ENCODE measurements at places on chromosomes 5 and 9.

- no peak for DNase-seq
Measured at GRCh38 chr5:139368613-139369012, 14.5 kb downstream of the SLC23A1 start.

GRCh38 chr9:136769710-136770191 lies 5.4 kb upstream of the LCN15 start:
- no peak for DNase-seq

DNA sequence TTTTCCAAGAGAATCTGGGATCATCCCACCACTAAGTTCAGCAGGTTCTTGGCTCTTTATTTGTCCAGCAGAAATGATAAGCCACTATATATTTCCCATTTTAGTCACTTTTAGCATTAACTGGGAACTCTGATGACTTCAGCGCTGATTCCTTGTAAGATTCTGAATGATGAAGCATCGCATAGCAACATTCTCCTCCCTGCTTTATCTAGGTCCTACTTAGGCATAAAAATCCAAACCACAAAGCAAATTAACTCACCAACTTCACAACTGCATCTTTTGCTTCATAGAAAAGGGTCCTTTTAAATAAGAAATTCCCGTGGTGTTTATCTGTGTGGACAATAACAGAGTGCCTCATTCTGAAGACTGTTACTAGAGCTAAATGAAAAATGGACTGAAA lies 203.9 kb downstream of the SAXO1 start:
- no peak for DNase-seq

GRCh38 chr9:1083325-1083913 lies 33.3 kb downstream of the DMRT2 start:
- DNase-seq, result no peak

DNA sequence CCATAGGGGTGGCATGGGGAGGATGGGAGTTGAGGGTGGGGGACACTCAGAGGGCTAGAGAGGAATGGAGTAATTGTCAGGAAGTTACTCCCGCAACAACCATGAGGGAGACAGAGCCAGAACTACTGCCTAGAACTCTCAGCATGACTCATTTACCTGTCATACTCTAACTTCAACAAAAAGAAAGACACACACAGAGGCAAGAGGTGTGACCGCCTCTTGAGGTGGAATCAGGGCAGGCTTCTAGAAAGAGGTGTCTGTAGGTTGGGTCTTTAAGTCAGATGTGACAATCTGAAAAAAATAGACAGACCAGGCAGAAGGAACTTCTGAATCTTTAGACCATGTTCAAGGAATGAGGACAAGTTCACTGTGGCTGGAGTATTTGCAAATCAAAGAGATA lies 73.4 kb downstream of the GABBR2 start:
- no peak for DNase-seq

- no peak for DNase-seq
Measured at GRCh38 chr5:179209359-179210150, 135.7 kb downstream of the ADAMTS2 start.

DNA sequence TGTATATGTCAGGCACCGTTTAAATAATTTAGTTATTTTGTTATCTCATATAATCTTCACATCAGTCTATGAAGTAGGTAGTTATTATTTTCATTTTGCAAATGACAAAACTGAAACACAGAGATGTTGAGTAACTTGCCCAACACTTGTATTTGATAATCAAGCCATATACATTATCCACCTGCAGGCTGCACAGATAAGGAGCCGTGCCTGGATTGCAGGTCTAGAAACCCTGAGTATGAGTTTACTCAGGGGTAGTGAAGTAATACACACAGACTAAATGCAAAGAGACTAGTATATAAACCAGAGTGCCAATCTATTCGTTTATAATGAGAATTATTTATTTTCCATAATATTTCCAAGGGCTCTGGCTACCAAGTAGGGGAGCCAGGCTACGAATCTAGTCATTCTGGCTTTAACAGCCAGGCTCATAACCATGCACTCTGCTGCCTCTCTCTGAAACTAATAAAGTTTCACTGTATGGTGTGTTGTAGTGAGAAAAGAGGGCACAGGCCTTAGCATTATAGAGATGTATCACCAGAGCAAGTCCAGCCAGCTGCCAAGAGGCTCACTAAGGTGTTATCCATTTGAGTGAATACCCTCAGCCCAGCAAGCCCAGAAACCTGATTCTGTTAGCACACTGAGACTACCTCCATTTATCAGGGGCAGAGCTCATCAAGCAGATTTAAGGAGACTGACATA lies 4.5 kb downstream of the HEMGN start:
- DNase-seq, result no peak

DNA sequence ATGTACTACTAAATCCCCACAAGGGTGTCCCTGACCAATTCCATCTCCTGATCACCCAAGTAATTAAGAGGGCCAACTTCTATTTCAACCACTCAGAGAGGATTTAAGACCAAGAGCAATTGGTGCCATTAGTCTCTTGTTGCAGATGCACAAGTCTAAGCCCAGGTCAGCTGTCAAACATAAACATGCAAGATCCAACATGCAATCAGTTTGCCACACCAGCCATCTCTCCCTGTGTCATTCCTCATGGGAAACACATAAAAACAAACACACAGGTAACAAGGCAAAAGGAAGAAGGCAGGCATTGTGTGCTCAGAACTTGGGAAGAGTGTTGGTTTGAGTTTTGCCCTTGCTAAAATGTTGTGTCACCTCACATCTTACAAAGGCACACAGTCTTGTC lies 139.2 kb downstream of the SPOCK1 start:
- DNase-seq, result no peak

DNA sequence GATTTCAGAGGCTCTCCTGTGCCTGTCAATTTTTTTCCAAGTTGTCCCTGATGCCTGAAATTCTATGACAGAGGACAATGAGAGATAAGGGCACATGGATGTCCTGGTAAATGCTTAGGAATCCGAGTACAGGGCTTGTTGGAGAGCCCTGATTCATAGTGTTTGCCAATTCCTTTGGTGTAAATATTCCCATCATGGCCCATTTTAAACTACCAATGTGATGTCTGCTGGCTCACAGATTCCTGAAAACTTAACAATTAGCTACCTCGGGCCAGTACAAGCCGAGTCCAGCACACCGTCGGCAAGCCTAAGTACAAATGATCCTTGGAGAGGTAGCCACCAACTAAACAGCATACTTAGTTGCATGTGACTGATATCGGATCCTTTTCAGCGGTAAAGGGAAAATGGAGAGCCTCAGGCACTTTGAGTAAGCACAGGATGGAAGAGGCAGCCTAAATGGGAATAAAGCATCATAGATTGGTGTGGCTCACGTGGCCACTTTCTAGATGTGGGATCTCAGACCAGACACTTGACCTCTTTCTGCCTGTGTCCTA lies 3.6 kb downstream of the ITK start:
- no peak for DNase-seq

DNA sequence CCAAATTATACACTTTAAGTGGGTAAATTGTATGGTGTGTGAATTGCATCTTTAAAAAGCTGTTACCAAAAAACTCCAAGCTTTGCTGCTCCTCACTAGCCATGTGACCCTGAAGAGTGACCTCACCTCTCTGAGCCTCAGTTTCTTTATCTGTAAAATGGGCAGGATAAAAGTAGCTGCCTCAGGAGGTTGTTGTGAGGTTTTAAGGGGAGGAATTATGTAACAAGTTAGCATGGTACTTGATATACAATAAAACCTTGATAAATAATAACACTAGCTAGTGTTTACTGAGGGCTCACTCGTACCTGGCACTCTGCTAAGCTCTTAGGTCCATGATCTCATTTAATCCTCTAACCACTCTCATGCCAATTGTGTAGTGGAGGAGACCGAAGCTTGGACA lies 19.0 kb upstream of the PHF19 start:
- no peak for DNase-seq

DNA sequence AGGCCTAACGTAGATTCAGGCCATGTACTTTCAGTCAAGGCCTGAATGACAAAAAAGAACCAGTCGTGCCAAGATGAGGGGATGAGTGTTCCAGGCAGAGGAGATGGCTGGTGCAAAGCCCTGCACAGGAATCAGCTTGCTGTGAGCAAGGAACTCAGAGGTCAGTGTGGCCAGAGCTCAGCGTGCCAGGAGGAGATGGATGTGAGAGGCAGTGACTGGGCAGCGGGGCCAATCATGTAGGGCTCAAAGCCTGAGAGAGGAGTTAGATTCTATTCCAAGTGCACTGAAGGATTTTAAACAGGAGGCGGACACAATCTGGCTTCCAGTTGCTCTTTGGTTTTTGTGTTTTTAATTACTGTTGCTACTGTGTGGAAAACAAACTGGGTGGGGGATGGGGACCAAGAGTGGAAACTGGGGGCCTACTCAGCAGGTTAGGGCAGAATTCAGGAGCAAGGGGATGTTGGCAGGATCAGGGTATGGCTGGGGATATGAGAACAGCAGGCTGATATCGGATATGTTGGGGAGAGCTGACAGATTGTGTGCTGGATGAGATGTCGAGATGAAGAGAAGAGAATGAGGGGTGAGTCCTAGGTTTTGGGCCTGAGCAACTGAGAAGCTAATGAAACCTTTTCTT lies 64.3 kb downstream of the ANGPTL2 start:
- DNase-seq, result no peak

- DNase-seq, result no peak
Measured at GRCh38 chr5:16603295-16603694, 13.5 kb downstream of the RETREG1 start.

DNA sequence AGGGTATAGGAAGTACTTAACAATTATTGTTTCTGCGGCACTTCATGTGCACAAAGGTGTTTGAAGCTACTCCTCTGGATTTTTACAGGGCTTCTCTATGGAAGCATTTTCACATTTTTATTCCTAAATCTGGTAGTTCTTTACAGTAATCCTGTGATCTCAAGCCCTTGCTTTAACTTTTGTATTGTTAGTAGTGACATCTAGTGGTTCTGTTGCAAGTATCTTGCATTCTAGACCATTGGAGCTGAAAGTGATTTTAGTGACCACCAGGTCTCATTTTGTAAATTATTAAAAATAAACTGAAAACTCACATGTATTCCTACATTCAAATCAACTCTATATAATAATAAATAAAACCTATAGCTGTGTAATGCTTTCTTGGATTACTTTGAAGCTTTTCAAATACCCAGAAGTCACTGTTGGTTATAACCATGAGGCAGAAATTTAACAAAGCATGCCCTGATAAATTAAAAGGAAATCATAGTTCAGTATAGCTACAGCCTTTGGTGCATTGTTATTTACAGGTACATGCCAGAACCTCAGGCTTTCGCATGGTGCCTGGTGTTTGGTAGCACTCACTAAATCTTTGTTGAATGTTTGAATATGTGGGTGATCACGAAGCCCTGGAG lies 18.9 kb downstream of the RPS23 start:
- DNase-seq, result no peak

DNA sequence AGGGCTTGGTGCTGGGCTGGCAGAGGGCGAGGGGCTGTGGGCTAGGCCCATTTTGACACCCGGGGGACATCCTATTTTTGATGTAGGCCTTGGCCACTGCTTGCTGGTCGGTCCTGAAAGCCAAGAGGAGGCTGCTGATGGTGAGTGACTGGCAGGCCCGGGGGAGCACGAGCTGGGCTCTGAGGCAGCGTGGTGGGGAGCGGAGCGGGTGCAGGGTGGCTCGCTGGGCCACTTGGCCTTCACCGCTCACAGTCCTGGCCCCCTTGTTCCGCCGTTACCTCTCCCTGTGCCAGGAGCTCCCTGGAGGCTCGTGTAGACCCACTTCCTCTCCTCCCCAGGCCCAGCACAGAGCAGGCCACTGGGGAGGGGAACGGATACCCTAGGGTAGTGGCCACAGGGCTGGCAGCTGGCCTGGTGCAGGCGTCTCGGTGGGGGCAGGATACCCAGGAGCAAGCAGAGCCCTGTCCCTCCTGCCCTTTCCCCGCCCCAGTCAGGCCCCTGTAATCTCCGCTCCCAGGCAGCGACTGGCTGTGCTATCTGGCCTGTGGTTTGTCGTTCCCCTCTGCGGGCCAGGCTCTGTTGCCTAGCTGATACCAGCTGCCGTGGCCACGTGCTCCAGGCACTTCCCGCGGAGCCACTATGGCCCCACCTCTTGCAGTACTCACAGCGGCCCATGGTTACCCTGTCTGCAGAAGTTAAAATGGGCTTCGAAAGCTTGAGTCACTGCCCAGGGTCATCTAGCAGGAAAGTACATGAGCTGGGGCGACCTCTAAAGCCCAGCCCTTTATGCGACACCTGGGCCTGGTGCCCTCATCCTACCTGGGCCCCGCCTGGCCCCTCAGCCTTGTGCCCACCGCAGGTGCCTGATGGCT lies 11.7 kb upstream of the DOLPP1 start:
- peak; percentile 18 for DNase-seq

DNA sequence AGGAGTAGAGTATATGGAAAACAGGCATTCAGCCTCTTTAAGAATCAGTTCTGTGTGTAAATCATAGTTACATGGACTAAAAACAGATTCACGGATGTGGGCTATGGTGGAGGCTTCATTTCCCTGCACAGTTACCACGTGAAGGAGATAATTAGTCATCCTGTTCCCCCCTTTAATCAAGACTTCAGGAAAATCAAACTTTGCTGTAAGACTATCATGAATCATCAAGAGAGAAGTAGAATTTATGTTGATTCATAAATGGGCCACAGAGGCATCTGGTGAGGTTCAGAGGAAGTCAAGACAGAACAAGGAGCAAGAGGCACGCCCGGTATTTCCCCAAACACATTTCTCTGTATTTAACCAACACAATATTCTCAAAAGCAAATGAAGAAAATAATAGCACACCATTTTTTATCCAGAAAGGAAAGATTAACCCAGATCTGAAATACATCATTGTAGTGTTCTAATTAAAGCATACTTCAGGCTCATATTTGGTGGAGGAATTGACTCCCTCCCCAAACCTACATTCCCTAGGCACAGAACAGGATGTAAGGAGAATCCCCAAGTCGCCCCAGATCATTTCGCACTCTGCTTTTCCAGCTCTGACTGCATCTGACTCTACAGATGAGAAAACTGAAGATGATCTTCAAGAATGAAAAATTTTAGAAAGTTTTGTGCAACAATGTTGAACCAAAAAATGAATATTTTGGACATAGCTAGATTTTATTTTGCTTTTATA lies 175.8 kb upstream of the GAS1 start:
- no peak for DNase-seq

DNA sequence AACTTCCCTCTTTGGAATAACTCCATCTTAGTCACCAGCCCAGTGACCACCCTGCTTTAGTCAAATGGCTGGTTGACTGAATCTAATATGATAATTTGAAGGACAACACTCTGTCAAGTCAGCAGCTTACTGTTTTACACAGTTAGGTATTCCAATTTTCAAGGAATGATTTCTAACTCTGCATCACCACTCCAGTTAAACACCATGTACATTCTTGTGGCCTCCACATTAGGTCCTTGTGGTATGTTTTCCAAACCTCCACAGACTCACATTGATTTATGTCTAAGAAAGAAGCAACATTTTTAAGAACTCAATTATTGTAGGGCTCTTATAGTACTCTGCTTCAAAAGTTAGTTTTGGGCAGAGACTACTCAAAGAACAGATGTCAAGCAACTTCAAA lies 110.7 kb downstream of the TLE1 start:
- DNase-seq, result no peak

DNA sequence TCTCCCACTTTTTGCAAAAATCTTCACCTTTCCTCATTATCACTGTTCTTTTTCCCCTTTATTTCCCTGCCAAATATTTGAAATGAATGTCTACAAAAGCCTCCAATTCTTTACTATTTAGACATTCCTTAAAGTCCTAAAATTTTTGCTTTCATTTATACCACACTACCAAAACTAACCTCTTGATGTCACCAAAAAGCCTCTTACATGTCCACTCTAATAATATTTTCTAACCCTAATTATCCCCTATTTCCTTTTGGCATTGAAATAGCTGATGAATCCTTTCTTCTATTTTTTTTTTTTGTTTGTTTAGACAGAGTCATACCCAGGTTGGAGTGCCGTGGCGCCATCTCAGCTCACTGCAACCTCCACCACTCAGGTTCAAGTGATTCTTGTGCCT lies 32.3 kb upstream of the NRG2 start:
- no peak for DNase-seq

Measured in stimulated activated CD8-positive, alpha-beta memory T cell treated with anti-CD3 and anti-CD28 coated beads, Interleukin-7, amount 100 ng/mL, for 1 hour (primary cell).